ENCODE measurements at places on chromosomes 12 and 14.

DNA sequence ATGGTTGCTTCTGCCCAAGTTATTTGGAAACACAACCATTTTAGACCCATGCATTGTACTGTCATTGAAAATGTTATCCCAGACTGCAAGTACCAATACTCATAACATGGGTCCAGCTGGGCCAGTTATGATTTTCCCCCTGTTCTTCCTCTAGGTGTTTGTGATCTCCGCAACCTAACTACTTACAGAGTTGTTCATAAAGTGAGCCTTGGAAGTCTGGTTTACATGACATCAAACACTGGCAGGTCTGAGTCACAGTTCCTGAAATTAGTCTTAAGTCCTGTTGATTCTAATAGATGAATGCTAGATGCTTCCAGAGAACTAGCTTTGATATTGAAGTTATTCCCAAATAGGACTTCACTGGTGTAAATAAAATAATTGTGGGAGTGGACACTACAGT lies 487.0 kb downstream of the MED13L start:
- ATAC-seq = no peak

DNA sequence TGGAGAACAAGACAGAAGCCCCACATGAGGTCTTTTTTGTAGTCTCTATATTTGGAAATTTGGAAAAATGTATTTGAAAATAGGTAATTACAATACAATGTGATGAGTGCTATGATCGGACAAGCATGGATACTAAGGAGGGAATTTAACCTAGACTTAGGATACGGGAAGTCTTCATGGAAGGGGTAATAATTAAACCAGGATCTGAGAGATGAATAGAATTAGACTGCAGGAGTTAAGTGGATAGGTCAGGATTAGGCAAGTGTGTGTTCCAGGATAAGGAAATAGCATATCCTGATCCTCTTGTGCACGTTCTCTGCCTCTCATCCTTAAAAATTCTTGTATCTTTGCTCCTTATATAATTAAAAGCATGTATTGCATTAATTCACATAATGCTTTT lies 223.3 kb upstream of the PRICKLE1 start:
- no peak for ATAC-seq

DNA sequence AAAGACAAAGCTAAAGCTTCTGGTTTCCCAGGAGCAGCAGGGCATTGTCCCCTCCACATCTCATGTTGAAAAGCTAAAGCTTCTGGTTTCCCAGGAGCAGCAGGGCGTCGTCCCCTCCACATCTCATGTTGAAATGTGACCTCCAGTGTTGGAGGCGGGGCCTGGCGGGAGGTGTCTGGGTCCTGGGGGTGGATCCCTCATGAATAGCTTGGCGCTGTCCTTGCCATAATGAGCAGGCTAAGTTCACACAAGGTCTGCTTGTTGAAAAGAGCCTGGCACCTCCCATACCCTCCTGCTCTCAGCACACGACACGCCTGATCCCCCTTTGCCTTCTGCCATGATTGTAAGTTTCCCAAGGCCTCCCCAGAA lies 123.7 kb downstream of the PIWIL1 start:
- ATAC-seq = no peak

- ATAC-seq = no peak
Observed at GRCh38 chr14:96205059-96205977, 679 bp downstream of the BDKRB2 start.

- ATAC-seq = no peak
Observed at GRCh38 chr14:60184146-60184904, 19.1 kb upstream of the DHRS7 start.
